Dorsolateral prefrontal cortex (tissue), 122 donors: ENCODE measurements at places on chromosomes 2 and 18.

- DNase-seq = no peak
Observed at GRCh38 chr18:70405052-70405451, 116.2 kb downstream of the SOCS6 start.

DNA sequence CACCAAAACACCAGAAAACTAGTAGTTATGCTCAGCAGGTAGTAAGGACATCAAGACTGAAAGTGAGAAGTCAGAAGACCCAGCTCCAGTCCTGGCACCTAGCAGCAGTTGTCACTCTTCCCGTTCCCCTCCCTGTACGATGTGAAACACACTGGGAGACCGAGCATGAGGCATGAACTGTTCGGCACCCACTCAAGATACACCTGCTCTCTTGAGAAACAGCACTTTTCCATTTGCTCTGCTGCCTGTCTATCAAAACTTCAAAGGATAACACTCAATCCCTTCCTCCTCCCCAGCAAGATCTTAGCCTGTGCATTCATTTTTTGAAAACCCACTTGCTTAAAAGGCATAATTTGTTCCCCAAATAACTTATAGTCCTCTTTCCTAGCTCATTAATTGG is 123.9 kb downstream of the PLEKHM3 start:
- no peak for DNase-seq

GRCh38 chr18:7590826-7591560 is 23.9 kb downstream of the PTPRM start:
- no peak for DNase-seq

GRCh38 chr2:152492911-152493310 is 157.9 kb downstream of the FMNL2 start:
- DNase-seq = no peak

- no peak for DNase-seq
Observed at GRCh38 chr18:44887227-44887631, 206.5 kb downstream of the SETBP1 start.

DNA sequence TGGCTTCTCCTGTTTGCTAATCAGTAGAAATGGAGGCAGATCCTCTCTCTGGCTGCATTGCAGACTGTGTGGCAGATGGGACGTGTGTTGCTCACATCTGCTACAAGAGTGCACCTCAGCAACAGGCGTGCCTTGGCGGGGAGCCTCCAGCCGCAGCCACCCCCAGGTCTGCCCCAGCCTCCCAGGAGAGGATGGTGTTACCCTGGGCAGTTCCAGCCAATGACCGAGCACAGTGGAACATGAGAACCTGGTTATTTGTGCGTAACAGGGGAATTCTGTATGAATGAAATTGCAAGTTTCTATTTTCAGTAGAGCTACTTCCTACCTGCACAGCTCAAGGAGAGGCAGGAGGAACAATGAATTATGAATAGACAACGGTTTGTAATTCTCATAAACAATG is 130.6 kb upstream of the CBLN2 start:
- no peak for DNase-seq

DNA sequence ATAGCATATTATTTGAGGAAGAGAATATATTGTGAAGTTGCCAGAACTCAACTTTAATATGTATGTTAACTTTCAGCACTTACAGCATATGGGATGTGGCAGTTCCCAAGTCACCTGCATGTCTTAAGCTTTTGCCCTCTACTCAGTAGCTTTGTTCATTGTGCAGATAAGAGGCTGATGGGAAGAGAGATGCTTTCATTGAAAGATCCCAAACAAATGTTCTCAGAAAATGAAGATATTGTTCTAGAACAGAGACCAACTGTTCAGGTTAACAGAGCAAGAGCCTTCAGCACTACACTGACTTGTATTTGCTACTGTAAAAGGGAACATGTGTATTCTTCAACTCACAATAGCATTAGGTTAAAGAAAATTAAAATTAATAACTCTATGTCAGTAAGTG is 28.1 kb downstream of the GAREM1 start:
- no peak for DNase-seq

DNA sequence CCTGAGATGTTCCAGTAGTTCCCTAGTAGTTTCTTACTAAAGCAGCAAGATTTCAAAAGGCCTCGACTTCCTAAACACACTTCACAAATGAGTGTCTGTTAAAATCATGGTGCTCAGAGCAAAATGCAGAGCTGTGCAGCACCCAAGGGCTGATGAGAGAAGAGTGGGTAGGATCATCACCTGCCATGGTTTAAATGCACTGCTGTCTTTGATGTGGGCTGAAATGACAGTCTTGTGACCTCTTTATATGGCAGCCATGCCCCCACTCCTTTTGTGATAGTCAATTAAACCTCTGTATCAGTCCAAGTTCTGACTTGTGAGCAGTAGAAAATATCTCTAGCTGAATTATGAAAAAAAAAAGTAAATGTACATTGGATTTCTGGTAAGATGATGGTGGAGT is 107.1 kb downstream of the TFCP2L1 start:
- DNase-seq = no peak

DNA sequence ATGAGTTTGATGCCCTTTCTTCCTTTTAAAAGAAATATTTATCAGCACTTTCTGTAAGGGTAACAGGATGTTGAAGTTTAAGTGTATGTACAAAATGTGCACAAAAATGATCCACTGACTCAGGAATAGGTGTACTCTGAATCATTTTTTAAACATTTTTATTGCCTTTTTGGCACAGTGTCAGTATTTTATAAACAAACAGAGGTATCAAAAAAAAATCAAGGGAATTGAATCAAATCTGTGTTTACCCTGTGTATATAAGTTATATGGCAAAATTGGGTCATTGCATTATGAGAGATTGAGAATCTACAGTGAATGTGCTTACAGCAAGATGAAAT is 513.9 kb upstream of the NETO1 start:
- DNase-seq = no peak

- no peak for DNase-seq
Observed at GRCh38 chr2:29632018-29632417, 289.4 kb downstream of the ALK start.

DNA sequence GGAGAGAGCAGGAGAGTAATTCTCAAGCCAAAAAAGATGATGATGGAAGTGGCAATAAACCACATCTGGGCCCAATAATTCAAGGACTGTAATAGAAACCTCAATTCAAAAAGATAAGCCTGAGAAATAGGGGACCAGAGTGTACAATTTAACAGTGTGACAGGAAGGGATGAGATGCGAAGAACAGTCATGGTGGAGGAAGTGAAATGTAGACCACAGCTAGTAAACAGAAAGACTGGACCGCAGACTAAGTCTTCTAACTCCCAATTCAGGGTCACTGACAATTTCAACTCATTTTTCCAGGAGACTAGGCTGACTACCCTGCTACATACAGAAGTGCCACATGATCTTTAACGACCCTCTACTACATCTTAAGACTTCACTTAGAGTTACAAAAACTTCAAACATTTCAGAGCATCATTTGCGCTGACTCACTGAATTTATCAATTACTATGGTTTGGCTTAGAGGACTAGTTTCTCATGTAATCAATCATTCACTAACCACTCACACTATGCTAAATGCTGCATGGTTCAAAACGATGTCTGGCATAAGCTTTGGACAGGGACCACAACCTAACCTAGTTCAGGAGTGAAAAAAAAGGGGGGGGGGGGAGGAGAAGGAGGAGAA is 9.0 kb downstream of the CUL3 start:
- no peak for DNase-seq

- no peak for DNase-seq
Observed at GRCh38 chr2:238427435-238428162, 872 bp downstream of the ASB1 start.

- no peak for DNase-seq
Observed at GRCh38 chr2:246489-247144, 17.2 kb downstream of the SH3YL1 start.

GRCh38 chr2:25315316-25315680 is 26.4 kb downstream of the DNMT3A start:
- DNase-seq = no peak

GRCh38 chr2:136116151-136116812 is 1.7 kb downstream of the CXCR4 start:
- no peak for DNase-seq

GRCh38 chr2:27351802-27352598 is 4.6 kb downstream of the GTF3C2 start:
- no peak for DNase-seq

DNA sequence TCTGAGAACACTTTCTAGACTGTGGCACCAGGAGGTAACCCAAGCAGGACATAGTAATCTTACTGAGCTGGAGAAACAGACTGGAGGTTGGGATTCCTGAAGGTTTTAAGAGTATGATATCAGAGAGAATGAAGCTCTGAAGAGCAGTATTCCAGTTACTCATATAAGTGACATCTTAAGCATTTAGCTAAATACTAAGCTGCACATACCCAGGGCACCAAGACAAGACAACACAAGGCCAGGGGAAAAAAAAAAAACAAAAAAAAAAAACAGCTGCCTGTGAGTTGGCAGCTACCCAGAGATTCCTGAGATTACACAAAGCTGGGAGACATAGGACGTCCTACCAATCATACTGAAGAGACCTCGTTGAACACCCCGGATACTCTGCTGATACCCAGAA is 175.8 kb downstream of the SRBD1 start:
- no peak for DNase-seq

GRCh38 chr18:49668574-49669275 is 106.9 kb downstream of the LIPG start:
- DNase-seq = peak; percentile 37

- peak; percentile 51 for DNase-seq
Observed at GRCh38 chr2:174729797-174730697, 34.2 kb downstream of the CHRNA1 start.

GRCh38 chr2:116718451-116718850 is 1096.0 kb upstream of the DDX18 start:
- DNase-seq = no peak

DNA sequence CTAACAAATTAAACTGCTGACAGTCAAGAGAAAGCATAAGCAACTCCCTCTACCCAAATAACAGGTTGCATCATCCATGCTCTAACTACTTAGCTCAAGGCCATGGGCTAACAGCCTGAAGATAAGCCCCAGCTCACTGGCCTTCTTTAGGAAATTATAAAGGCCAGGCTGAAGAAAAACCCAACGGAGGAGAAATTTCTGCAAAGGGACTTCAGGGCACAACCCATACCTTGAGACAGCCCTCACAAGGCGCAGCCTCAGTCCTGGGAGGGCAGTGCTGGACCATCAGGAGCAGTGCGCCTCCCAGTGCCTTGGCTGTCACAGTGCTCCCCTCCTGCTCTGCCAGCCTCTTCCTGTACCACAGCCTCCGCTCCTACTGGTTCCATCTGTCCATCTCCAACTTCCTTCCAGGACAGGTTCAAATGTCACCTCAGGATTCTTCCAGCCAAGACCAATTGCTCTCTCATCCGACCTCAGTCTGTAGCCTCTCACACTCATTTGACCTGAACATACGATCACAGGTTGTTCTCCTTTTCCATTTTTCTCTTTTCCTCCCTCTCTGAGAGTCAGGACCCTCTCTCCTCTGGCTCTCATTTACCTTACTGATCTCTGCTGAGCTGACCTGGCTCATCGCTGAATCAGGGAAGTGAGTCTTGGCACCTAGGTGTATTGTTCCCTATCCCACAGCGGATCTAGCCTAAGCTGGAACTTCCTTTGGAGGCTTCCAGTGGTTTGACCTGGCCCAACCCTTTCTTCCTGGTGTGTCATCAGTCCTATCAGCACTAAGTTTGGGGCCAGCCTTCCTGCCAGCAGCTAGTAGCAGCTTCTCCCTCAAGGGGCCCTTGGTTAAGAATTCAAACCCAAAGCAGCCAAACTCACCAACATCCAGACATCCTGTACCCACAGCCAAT is 1.9 kb downstream of the MCFD2 start:
- no peak for DNase-seq

GRCh38 chr2:85922199-85922598 is 33.4 kb upstream of the ST3GAL5 start:
- no peak for DNase-seq

- DNase-seq = no peak
Observed at GRCh38 chr18:49279041-49279440, 181.4 kb downstream of the DYM start.

DNA sequence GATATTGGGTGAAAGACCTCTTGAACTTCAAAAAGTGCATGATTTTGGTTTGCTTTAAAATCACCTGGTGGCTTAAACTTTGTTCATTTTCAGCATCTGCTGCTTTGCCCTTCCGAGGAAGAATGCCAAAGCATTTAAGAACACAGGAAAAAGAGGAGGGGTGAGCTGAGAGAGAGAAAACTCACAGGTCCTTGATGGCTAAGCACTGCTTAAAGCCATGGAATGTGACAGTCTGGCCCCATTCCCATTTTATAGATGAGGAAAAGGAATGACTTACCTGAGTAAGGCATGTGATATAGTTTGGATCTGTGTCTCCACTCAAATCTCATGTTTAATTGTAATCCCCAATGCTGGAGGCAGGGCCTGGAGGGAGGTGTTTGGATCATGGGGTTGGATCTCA is 58.1 kb downstream of the KCNS3 start:
- no peak for DNase-seq

DNA sequence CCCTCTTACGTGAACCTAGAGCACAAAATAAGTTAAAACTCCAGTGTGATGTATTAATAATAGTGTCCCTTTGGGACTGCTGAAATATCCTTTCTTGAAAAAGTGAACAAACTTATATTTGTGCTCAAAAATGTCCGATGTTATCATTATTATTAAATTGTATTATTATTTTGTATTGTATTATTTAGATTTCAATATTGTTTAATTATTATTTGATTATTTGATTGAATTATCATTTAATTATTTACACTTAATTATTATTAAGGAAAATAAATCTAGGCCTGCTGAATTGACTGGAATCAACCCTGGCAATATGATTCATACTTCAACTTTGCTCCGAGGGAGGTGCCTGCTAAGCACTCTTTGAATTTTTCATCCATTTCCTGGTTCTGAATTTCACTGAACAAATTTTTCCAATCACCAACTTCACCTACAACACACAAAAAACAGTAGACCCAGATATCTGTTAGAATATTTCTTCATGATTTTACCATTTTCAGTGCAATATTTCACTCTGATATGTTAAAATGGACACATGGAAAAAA is 10.9 kb upstream of the EIF2AK2 start:
- DNase-seq = no peak

GRCh38 chr2:188450732-188451483 is 159.2 kb downstream of the GULP1 start:
- DNase-seq = no peak

GRCh38 chr18:37412829-37413228 is 152.8 kb downstream of the CELF4 start:
- DNase-seq = no peak

- no peak for DNase-seq
Observed at GRCh38 chr2:135948642-135949355, 36.6 kb downstream of the DARS1 start.

DNA sequence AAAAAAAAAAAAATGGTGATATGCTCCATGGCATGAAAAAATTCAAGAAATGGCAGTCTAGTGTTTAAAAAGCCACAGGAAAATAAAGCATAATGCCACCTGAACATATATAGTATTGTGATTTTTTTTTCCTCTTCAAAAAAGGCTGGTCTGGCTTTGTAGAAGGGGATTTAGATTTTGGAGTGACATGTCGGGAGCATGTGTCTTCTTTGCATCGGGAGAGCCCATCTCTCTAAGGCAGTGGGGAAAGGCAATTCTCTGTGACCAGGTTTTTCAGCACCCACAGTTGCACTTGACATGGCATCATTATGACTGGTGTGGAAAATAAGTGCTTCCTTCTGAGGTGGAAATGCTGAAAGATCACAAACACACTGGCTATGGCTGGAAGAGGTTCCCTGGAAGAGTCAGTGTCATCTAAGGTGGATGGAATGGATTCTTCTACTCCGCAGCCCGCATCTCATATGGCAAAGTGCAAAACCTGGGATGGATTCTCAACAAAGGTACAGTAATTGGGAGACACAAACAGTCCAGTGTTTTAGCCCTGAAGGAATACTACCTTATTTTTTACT is 172.5 kb downstream of the AGAP1 start:
- no peak for DNase-seq
